ENCODE measurements at places on chromosomes 2 and 18.

GRCh38 chr2:76642129-76642528 is 880.0 kb downstream of the LRRTM4 start:
- DNase-seq: no peak

- peak; percentile 1 for DNase-seq
These were observed 1.1 kb upstream of the TMEFF2 start for GRCh38 chr2:192195548-192196418.

DNA sequence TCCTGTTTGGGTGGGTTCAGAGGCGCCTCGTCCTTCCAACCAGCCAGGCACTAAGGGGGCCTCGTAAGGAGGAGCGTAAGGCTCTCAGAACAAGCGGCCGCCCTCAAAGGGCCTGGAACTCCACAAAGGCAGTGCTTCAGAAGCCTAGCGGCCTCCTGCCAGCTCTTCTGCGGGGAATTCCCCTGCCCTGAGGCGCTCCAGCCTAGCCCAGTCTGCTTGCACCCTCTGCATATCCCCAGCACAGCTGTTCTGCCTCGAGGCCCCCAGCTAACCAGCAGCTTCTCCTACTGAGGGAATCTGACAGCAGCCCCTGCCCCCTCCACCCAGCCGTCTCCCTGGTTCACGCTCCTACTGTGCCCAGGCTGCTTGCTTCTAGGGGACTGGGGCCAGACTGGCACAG is 265.9 kb downstream of the TFCP2L1 start:
- DNase-seq: no peak

DNA sequence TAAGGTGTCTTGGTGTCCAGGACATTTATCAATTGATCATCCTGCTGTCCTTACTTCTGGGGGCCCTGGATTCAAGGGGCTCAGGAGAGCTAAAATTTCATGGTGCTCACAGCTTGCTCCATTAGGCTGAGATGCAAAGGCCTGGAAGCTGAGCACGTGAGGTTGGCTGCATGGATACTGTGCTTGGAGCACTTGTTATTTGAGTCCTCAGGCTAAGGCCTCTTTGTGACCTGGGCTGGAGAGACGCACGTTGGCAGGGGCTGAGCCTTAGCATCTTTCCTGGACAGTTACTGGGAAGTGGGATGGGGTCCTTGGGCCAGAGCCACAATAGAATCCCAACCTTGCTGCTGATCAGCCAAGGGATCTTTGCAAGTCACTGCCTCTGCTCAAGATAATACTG is 151.2 kb upstream of the HS6ST1 start:
- no peak for DNase-seq

DNA sequence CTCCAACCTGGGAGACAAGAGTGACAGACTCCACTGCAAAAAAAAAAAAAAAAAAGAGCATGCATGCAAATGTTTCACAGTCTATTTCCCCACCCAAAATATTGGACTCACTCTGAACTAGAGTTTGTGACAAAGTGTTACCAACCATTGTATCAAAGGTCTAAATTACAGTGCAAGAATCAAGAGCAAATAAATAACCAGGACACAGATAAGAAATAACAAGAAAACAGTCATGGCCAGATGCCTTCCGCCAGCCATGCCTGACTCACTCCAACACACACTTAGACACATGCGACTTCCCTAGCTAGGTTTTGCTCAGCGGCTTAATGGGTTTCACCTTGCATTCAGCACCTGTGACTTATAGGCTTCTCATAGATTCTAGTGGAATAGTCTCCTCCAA is 62.8 kb downstream of the CYB5A start:
- DNase-seq: no peak

DNA sequence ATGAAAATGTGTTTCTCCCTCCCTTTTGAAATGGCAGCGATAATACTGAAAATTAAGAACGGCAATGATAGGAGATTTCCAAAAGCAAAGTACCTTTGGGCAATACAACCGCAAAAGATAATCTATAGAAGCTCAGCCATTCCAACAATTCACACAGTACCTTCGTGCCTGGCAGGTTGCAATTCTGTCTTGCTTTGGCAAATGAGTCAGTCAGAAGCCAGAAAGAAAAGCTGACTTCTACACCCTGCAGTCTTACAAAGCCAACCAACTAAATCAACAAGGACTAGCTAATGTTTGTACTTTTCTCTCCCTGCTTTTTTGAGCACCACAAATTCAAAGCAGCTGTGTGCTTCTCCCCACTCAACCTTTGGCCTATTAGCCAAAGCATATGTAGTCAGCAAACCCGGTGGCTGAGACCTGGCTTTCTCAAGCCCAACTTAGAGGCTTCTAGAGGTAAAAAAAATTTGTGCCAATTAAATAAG is 25.7 kb upstream of the ID2 start:
- no peak for DNase-seq
